ENCODE measurements at places on chromosomes 5 and 9. TPM values are rescaled to one million over a fixed set of nuclear protein-coding genes. Genes with fewer than 3 reads are reported as not detected.

The ELOVL7 gene
- 2.6 TPM for total RNA-seq

The RASEF gene
- 1.2 TPM for total RNA-seq

The SPINK1 gene
- 1.4 TPM for total RNA-seq

The TAS2R1 gene
- not detected for total RNA-seq

The WNK2 gene
- 13.3 TPM for total RNA-seq

The SLC22A4 gene
- 0.17 TPM for total RNA-seq

The TRIM36 gene
- total RNA-seq: 11.7 TPM

The CDC20B gene
- total RNA-seq: not detected

The FAM174A gene
- 5.2 TPM for total RNA-seq

The ALDH1A1 gene
- total RNA-seq: 4.5 TPM

The FAM221B gene
- total RNA-seq: not detected

The GFRA3 gene
- total RNA-seq: 1.0 TPM

The CDH12 gene
- not detected for total RNA-seq

The TAL2 gene
- total RNA-seq: not detected

The TMC1 gene
- not detected for total RNA-seq

The DAB2IP gene
- total RNA-seq: 24.1 TPM

The ECM2 gene
- total RNA-seq: not detected

The STPG3 gene
- not detected for total RNA-seq

The ANAPC2 gene
- total RNA-seq: 37.0 TPM

The SPATA24 gene
- total RNA-seq: 7.7 TPM

The SHISAL2B gene
- 15.4 TPM for total RNA-seq

The GPSM1 gene
- 17.3 TPM for total RNA-seq

The PCDH1 gene
- total RNA-seq: 67.1 TPM

The CDC37L1 gene
- total RNA-seq: 18.8 TPM

The TSLP gene
- total RNA-seq: 0.15 TPM

The CER1 gene
- 1,033 TPM for total RNA-seq

The CLIC3 gene
- total RNA-seq: not detected

The COL5A1 gene
- total RNA-seq: 10.1 TPM

The CYLC2 gene
- not detected for total RNA-seq

The GLRA1 gene
- total RNA-seq: not detected

The FOXD4L4 gene
- total RNA-seq: not detected

The PCDHB11 gene
- total RNA-seq: 0.18 TPM

The ITGA2 gene
- total RNA-seq: 1.2 TPM

The SLC9A3 gene
- total RNA-seq: 1.8 TPM

The LTC4S gene
- 5.1 TPM for total RNA-seq

The SOX30 gene
- 0.04 TPM for total RNA-seq

All from H7 (cell line).